A549 treated with RU486 at 1 μM for 4 hours (cell line): ENCODE measurements at places on chromosomes 3 and 15. TPM values are rescaled to one million over a fixed set of nuclear protein-coding genes. Genes with fewer than 3 reads are reported as not detected.

CKMT1A gene
- 1.6 to 4.0 TPM (median 2.8 TPM) in 5 replicates for total RNA-seq

SLC38A3 gene
- 0.05 to 0.32 TPM (median 0.10 TPM) in 3 of 5 replicates, not detected in the others for total RNA-seq

XCR1 gene
- total RNA-seq = not detected in 5 replicates

FAM107A gene
- total RNA-seq = not detected in 5 replicates

FBXL22 gene
- total RNA-seq = 0.14 to 0.31 TPM (median 0.19 TPM) in 5 replicates

CNTN4 gene
- total RNA-seq = not detected in 5 replicates

VPS33B gene
- total RNA-seq = 12.9 to 16.5 TPM (median 13.9 TPM) in 5 replicates

AGBL1 gene
- total RNA-seq = not detected in 5 replicates

ILDR1 gene
- not detected in 5 replicates for total RNA-seq

RTP1 gene
- not detected in 5 replicates for total RNA-seq

KLHL40 gene
- not detected in 5 replicates for total RNA-seq

CIAO2A gene
- 118 to 187 TPM (median 126 TPM) in 5 replicates for total RNA-seq

MORC1 gene
- total RNA-seq = not detected in 5 replicates

PTH1R gene
- 0.07 to 0.67 TPM (median 0.47 TPM) in 5 replicates for total RNA-seq

OXNAD1 gene
- total RNA-seq = 6.3 to 8.1 TPM (median 7.6 TPM) in 5 replicates

RASL12 gene
- 0.09 to 0.15 TPM (median 0.12 TPM) in 5 replicates for total RNA-seq

GRK7 gene
- 0.03 to 0.09 TPM in 2 of 5 replicates, not detected in the others for total RNA-seq

LRTM1 gene
- not detected in 5 replicates for total RNA-seq

UPK1B gene
- 11.2 to 14.4 TPM (median 14.1 TPM) in 5 replicates for total RNA-seq

IL20RB gene
- total RNA-seq = 0.71 to 1.0 TPM (median 0.90 TPM) in 5 replicates

CD86 gene
- total RNA-seq = not detected in 5 replicates

NANOGP8 gene
- not detected in 5 replicates for total RNA-seq

SLC22A13 gene
- 0.06 TPM in 1 of 5 replicates, not detected in the others for total RNA-seq

SLC24A5 gene
- total RNA-seq = not detected in 5 replicates

CCR8 gene
- not detected in 5 replicates for total RNA-seq

WDR49 gene
- not detected in 5 replicates for total RNA-seq

C3orf22 gene
- total RNA-seq = not detected in 5 replicates

GPR149 gene
- not detected in 5 replicates for total RNA-seq

NOX5 gene
- 0.19 to 0.38 TPM (median 0.29 TPM) in 5 replicates for total RNA-seq

PLA2G4E gene
- not detected in 5 replicates for total RNA-seq

ADGRG7 gene
- total RNA-seq = not detected in 5 replicates

SNURF gene
- total RNA-seq = 6.4 to 13.6 TPM (median 10.8 TPM) in 5 replicates

ADIPOQ gene
- total RNA-seq = not detected in 5 replicates

CPNE4 gene
- 2.9 to 4.7 TPM (median 4.0 TPM) in 5 replicates for total RNA-seq

ITPR1 gene
- 5.0 to 6.0 TPM (median 5.8 TPM) in 5 replicates for total RNA-seq

PLOD2 gene
- total RNA-seq = 60.3 to 153 TPM (median 135 TPM) in 5 replicates

ISG20 gene
- total RNA-seq = 33.2 to 45.0 TPM (median 38.8 TPM) in 5 replicates

DOCK3 gene
- total RNA-seq = 0.27 to 0.39 TPM (median 0.34 TPM) in 5 replicates

SNRPN gene
- 97.3 to 106 TPM (median 101 TPM) in 5 replicates for total RNA-seq

HCLS1 gene
- total RNA-seq = 0.09 to 0.13 TPM in 2 of 5 replicates, not detected in the others

CHRNB4 gene
- total RNA-seq = 0.67 to 1.5 TPM (median 0.77 TPM) in 5 replicates

ANKRD63 gene
- total RNA-seq = 0.31 to 0.80 TPM (median 0.44 TPM) in 4 of 5 replicates, not detected in the other

GLDN gene
- total RNA-seq = 0.09 TPM in 1 of 5 replicates, not detected in the others

SLC22A14 gene
- total RNA-seq = 0.11 TPM in 1 of 5 replicates, not detected in the others

GOLGA6A gene
- 0.07 to 0.13 TPM (median 0.08 TPM) in 4 of 5 replicates, not detected in the other for total RNA-seq

CYP8B1 gene
- not detected in 5 replicates for total RNA-seq
